ENCODE measurements at places on chromosomes 4 and X. TPM values are rescaled to one million over a fixed set of nuclear protein-coding genes. Genes with fewer than 3 reads are reported as not detected.

The DGAT2L6 gene
- not detected for total RNA-seq

The FABP2 gene
- total RNA-seq: not detected

The SYAP1 gene
- 30.3 TPM for total RNA-seq

The DRP2 gene
- total RNA-seq: not detected

GRCh38 chrX:145773006-145773405 lies 44.6 kb upstream of the SLITRK2 start:
- no peak for DNase-seq

GRCh38 chr4:105440890-105441289 lies 33.0 kb downstream of the PPA2 start:
- DNase-seq: no peak

DNA sequence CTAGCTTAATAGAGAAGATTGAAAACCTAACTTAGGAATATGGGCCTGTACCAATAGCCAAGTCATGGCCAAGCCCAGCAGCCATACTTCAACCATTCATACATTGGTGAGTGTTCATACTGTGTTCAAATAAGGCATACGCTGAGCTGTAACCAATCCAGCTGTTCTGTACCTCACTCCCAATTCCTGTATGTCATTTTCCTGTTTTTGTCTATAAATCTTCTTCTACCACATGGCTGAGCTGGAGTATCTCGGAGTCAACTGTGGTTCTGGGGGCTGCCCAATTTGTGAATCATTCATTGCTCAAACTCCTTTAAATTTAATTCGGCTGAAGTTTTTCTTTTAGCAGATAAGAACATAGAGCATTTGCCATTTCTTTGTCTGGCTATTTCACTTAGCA lies 195.3 kb upstream of the ANKRD50 start:
- DNase-seq: no peak

GRCh38 chrX:1527457-1527856 lies 9.5 kb downstream of the P2RY8 start:
- no peak for DNase-seq

DNA sequence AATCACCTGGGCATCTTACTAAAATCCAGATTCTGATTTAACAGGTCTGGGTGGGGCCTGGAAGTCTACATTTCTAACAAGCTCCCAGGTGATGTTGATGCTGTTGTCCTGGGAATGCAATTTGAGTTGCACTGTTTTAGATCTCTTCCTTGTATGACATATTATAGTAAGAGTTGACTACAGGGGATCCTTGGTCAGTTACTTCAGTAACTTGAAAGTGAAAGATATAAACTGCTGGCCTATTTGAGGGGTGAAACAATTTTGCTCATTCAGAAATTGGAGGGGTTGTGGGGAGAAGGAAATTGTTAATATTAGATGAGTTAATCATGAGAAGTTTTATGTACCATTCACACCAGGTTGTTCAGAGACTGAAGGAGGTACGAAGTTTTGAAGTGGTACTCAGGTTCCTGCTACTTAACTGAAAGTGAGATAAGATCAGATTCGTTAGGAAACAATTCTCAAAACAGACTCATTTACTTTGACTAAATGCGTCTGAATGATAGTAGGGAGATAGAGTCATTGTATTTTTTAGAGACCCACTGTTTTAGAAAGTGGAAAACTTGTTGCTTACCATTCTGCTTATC lies 12.5 kb downstream of the SH2D1A start:
- DNase-seq: no peak

- no peak for DNase-seq
These were observed 5.1 kb downstream of the BLOC1S4 start for GRCh38 chr4:6721121-6721520.

GRCh38 chrX:41164449-41164848 lies 79.2 kb downstream of the USP9X start:
- no peak for DNase-seq

GRCh38 chr4:48774760-48775710 lies 5.0 kb downstream of the FRYL start:
- DNase-seq: no peak
